ENCODE measurements at places on chromosomes 11 and 22.

DNA sequence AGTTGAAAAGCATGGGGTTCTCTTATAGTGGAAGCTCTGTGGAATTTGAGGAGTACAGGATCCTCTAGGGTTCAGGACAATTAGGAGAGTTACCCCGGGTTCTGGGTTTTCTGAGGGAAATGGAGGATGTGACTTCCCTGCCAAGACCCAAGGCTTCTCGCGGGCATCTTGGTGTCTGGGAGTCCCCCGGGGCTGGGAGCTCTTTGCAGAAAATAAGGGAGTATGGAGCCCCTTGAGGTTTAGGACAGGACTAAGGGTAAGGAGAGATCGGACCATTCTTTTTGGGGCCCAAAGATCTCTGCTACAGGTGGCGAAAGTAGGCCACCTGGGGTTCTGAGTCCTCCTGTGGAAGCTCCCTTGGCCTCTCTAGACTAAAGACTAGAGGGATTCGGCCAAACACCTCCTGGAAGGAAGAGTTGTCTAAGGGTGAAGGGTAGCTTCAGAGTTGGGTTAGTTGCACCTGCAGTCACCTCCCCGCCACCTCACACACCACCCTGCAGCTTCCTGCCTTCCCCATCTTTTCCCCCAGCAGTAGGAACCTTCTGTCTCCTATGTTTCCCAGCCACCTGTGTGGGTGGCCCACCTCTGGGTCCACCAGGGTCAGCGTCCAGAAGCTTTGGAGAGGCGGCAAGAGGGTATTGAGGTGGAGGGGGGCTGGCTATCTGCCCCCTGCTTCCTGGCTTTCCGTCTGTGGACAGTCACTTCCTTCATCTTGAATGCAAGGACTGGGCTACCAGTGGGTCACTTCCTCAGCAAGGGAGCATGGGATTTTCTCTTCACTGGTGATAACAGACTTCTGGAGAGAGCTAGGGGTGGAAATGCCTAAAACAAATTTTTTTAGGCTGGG is 908 bp downstream of the LIMK2 start:
- DNase-seq: no peak

- no peak for DNase-seq
Observed at GRCh38 chr22:23562186-23562585, 17.9 kb downstream of the IGLL1 start.

DNA sequence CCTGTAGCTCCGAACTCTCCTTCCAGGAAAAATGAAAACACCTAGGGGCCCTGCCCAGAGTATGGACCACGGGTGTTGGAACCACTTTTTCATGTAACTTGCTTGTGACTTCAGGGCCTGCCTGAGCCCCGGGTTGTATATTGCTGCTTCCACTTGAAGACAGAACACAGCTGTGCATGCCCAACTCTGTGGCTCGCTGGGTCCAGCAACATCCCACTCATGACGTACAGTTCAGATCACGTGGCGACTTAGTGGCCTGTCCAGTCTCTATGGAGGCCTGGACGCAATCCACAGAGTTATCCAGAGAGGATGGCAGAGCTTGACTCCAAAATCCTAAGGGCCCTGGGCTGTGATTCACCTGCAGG is 6.8 kb downstream of the C11orf21 start:
- no peak for DNase-seq

GRCh38 chr11:31812383-31813381 is 1.6 kb upstream of the PAX6 start:
- DNase-seq: no peak

DNA sequence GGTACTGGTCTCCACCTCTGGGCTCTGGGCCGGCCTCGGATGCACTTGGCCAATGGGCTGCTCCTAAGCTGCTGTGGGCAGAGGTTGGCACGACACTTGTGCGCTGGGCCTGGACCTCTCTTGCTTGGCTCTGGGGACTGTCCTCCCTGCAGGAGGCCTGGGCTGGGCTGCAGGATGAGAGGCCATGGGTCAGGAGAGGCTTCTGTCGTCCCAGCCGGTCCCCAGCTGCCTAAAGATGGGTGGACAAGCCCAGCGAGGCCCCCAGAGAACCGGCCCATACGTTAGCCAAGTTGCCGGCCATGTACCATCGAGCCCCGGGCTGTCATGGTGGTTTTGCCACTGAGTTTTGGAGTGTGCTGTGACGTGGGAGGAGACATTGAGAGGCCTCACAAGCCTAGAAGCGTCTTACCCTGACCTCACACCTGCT is 1.6 kb upstream of the CCDC188 start:
- DNase-seq: no peak

DNA sequence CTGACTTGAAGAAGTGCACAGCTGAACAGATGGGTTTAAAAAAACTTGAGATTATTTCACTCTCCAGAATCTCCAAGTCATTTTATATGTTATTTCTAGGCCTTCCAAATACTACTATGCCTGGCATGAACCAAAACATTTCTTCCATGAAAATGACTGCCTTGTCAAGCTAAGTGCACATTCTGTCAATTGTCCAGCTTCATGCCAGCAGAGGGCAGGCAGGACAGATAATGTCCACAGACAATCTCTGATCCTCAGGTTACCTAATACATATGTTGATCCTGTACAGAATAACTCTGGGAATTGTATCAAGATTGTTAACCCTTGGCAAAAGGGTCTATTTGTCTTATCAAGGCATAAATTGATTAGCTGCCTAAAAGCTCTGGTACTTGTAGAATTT is 229.5 kb downstream of the AASDHPPT start:
- no peak for DNase-seq

- DNase-seq: no peak
Observed at GRCh38 chr11:57763568-57763967, 2.0 kb downstream of the CTNND1 start.

DNA sequence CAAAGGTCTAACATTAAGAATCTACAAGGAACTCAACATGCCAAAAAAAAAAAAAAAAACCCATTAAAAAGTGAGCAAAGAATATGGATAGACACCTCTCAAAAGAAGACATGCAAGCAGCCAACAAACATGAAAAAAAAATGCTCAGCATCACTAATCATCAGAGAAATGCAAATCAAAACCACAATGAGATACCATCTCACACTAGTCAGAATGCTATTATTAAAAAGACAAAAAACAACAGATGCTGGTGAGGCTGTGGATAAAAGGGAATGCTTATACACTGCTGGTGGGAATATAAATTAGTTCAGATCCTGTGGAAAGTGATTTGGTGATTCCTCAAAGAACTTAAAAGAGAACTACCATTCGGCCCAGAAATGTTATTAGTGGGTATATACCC is 257.7 kb upstream of the PLET1 start:
- DNase-seq: no peak
